ENCODE measurements at places on chromosomes 5 and 9.
A peak's percentile ranks its signal among the peaks of the same experiment; 100 is the strongest.

DNA sequence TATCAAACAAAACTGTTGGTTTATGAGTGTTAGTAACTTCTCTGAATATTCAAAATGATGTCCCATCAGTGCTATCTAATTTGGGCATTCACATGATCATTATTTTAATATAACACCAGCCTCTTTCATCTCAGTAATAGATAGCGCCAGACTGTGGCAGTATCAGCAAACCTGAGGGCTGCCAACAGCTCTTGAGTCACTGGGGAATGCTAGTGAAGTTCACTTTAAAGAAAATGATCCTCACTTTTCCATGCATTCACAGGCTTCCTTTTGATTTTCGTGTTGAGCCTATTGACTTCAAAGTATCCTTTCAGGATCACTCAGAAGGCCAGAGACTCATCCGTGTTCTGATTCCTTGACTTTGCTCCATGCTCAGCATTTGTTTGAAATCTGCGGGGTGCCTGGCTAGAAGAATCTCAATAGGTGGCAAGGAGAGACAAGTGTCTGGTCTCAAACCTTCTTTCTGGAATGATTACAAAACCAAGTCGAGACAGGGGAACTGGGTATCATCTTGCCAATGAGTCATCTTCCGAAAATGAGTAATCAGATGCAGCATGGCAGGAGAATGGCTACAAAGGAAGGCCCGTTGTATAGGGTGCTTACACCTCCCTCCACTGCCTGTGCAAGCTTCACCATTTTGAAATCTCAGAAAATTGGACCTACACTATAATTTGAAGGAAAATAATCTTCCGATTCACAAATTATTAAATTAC, 509.1 kb downstream of the RASEF start:
- no peak for DNase-seq

DNA sequence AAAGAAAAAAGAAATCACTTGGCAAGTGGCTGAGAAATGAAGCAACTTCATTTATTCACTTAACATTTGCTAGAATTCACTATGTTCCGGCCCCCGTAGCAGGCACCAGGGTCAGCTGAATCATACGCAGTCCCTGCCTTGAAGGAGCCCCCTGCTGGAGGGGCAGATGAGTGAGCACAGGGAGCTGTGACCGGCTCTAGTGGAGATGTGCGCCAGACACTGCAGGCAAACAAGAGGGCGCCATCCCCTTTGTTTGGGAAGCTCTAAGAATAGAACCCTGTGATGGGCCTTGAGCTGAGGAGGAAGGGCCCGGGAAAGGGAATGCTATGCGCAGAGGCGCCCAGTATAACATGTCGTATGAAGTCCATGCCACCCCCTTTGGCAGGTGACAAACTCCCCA, 20.2 kb upstream of the RPL26L1 start:
- DNase-seq, result no peak

GRCh38 chr5:76527685-76528161, 95.5 kb downstream of the F2RL2 start:
- no peak for DNase-seq

GRCh38 chr5:135356522-135357318, 42.3 kb downstream of the MACROH2A1 start:
- DNase-seq, result no peak

DNA sequence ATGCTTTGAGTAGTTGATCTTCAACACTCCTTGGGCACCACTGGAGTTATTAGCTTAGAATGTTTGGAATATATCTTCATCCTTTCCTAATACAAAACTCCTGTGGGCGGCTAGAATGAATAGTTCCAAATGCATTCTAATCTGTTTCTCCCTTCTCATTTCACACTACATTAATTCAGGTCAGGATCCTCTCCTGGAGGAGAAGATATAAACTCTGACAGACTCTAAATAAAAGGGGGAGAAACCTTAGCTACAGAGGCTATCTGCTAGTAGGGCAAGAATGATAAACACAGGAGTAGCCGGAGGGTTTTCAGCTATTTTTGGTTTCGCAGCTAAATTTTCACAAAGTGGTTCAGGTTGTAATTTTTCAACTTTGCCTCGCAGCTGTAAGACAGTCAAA, 45.2 kb upstream of the FAM240B start:
- no peak for DNase-seq

DNA sequence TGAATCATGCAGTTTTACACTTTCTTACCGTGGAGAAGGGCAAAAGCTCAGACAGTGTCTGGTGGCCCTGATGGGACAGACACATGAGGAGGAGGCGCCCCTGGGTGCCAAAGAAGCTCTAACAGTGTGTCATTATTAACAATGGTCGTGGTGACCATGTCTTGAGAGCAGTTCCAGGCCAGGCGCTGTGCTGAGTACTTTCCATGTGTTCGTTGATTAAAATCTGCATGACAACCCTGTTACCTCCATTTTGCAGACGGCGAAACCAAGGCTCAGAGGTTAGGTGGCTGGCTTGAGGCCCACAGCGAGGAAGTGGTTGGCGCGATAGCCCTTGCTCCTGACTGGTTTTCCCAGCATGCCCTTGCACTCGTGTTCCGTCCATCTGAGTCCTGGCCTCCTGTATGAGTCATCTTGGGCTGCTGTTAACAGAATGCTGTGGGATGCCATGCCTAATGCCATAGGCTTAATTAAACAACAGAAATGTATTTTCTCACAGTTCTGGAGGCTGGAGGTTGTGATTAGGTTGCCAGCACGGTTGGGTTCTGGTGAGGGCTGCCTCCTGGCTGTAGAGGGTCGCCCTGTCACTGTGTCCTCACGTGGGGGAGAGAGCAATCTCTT, 92.0 kb downstream of the AMBP start:
- no peak for DNase-seq

- DNase-seq, result no peak
Observed at GRCh38 chr9:137198902-137199283, 1.6 kb downstream of the TPRN start.

- no peak for DNase-seq
Observed at GRCh38 chr5:54717459-54717858, 199.9 kb downstream of the SNX18 start.

GRCh38 chr9:90449213-90449925, 193.3 kb downstream of the DIRAS2 start:
- no peak for DNase-seq

DNA sequence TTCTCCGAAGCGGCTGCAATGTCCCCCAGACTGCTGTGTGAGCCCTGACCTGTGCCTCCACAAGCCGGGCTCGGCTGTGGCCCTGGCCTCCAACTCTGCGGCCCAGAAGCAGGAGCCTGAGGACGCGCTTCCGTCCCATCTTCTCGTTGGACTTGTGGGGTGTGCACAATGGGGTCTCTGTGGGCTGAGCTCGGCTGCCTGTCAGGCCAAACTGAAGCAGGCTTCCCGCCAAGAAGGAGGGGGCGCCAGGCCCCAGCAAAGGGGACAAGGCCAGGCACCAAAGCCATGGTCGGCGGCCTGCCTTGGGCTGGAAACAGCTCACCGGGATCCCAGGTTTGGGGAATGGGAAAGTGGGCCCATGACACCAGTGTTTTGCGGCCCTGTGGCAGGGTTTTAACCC, 4.1 kb downstream of the NOTCH1 start:
- DNase-seq, result no peak

DNA sequence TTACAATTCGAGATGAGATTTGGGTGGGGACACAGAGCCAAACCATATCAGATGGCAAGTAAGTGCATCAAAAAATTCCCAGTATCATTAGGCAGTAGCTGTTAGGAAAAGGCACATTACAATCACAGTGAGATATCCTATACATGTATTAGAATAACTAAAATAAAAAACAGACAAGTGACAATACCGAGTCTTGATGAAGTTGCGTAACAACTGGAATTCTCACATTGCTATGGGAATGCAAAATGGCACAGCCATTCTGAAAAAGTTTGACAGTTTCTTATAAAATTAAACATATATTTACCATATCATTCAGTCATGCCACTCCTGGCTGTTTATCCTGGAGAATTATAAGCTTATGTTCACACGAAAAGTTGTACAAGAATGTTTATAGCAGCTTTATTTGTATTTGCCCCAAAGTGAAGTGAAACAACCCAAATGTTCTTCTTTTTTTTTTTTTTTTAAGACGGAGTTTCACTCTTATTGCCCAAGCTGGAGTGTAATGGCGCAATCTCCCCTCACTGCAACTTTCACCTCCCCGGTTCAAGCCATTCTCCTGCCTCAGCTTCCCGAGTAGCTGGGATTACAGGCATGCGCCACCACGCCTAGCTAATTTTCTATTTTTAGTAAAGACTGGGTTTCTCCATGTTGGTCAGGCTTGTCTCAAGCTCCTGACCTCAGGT, 93.1 kb upstream of the TLE1 start:
- no peak for DNase-seq

- no peak for DNase-seq
Observed at GRCh38 chr5:6397536-6398269, 19.4 kb upstream of the MED10 start.

GRCh38 chr9:95024097-95024671, 293.3 kb downstream of the FANCC start:
- DNase-seq, result no peak

GRCh38 chr9:86645303-86645702, 291.1 kb upstream of the TUT7 start:
- DNase-seq, result no peak

- no peak for DNase-seq
Observed at GRCh38 chr5:179608131-179608581, 15.3 kb downstream of the HNRNPH1 start.

GRCh38 chr9:123541411-123541810, 185.4 kb downstream of the CRB2 start:
- DNase-seq, result no peak

DNA sequence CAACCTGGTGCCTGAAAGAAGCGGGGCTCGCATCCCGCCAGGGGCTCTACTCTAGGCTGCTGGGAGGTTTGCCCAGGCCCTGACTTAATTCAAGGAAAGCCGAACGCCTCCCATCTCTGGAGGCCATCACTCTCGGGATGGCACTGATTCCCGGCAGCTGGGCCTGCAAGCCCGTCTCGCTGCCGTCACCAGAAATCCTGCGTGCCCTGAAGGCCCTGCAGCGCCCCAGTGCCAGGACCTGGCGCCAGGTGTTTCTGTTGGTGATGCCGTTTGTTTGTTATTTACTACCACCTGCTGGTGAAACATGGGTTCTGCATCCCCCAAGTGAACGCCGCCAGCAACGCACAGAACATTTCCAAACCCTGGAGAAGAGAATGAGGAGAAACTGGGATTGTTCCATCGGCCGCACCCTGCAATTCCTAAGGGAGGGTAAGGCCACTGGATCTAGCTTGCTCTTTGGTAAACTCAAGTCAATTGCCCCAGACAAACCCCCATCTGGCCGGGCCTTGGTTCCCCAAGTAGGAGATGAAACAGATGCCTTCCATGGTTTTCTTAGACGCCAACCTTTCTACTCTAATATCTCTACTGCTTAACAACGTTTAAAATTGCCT, 77.9 kb downstream of the AK8 start:
- DNase-seq, result no peak

GRCh38 chr5:179238628-179238970, 106.7 kb downstream of the ADAMTS2 start:
- peak; percentile 36 for DNase-seq

GRCh38 chr5:53893626-53894025, 333.2 kb downstream of the NDUFS4 start:
- DNase-seq, result no peak

DNA sequence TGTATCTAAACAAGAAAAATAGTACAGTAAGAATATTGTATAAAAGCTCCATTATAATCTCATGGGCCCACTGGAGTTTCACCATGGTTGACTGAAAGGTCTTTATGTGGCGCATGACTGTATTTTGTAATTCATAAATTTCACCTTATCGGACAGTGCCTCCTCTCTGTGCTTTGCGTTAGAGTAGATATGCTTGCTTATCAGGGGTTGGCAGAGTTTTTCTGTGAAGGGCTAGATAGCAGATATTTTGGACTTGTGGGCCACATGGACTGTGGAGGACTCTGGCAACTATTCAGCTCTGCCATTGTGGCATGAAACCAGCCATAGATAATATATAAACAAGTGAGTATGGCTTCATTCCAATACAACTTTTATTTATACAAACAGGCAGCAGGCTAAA, 23.2 kb downstream of the GAPVD1 start:
- no peak for DNase-seq

- no peak for DNase-seq
Observed at GRCh38 chr5:145124806-145125205, 710.3 kb downstream of the PRELID2 start.

DNA sequence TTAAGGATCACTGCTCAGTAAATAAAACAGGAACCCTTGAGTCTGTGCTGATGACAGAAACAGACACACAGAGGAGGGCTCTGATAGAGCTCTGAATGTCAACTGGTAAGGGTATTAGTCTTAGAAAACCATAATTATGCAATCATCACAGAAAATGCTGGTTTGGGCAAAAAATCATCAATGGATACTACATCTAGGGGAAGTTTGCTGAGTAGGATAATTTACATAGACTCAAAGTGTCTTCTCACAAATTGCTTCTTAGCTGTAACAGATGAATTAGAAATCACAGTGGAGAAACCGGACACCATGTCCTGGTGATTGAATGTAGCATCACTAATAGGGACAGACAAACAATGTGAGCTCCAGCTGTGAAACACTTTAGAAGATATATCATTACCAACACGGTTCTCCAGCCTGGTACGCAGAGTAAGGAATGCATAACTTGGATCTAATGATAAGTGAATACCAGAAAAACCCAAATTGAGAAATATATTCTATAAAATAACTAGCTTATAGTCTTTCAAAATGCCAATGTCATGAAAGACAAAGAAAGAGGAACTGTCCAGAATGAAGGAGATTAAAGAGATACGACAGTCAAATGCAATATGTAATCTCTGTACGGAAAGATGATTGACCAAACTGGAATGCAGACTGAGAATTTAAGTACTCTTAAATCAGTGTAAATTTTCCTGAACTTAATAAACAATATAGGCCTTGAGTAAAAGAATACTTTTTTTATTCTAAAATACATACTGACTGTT, 17.3 kb downstream of the CHD1 start:
- DNase-seq, result no peak

DNA sequence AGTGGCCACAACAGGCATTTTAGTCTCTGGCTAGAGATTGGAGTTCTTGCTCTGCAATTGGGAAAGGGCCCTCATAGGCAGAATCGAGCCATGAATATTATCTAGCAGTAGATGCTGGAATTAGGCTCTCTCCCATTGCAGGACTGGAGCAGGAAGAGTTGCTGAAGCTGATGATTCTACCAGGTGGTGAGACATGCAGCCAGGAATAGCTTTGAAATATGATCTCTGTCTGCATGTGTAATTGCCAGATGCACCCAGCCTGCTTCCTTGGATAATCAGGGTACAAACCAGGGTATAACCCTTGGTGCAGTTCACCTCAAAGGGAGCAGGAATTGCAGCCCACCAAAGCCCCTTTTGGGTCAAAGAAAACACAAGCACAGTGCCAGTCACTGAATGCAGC, 211.4 kb upstream of the FTMT start:
- no peak for DNase-seq

DNA sequence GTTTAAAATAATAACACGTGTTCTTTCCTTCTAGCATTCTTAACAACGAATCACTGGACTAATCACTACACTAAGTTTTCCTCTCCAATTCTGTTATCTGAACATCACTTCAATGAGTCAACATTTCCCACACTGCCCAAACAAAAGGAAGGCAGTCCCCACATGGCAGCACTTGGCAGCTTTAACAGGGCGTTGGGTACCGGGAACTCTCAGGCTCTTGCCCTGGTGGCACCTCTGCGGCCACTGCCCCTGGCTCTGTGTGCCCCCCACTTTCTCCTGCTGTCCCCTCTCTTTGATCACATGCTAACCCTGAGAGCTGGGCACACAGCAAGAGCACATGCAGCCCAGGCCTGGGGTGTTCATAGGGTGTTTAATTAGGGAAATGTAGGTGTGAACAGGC, 15.7 kb downstream of the SLC6A3 start:
- DNase-seq, result peak; percentile 57
